ENCODE measurements at places on chromosomes 3 and 15. TPM values are rescaled to one million over a fixed set of nuclear protein-coding genes. Genes with fewer than 3 reads are reported as not detected.

Gene LEKR1
- total RNA-seq = 1.4 TPM

Gene NTRK3
- not detected for total RNA-seq

DNA sequence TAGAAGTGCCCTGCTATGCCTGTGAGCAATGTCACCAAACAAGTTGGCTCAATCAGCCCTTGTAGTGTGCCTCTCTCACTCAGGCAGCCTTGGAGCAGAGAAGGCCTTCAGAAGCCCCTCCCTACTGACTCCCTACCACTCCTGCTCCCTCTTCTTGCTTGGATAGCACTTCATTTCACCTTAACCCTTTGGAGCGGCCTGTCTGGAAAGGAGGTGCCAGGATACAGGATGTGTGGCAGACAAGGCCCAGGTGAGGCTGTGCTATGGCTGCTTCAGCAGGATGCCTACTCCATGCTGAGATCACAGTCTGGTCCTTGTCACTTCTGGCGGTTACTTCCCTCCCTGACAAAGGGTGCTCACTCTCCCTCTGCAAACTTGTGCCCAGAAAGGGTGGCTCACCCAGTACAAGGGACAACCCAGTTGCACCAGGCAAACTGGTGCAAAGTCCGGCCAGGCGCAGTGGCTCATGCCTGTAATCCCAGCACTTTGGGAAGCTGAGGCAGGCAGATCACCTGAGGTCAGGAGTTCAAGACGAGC, 1.1 kb downstream of the MON1A start:
- no peak for DNase-seq

DNA sequence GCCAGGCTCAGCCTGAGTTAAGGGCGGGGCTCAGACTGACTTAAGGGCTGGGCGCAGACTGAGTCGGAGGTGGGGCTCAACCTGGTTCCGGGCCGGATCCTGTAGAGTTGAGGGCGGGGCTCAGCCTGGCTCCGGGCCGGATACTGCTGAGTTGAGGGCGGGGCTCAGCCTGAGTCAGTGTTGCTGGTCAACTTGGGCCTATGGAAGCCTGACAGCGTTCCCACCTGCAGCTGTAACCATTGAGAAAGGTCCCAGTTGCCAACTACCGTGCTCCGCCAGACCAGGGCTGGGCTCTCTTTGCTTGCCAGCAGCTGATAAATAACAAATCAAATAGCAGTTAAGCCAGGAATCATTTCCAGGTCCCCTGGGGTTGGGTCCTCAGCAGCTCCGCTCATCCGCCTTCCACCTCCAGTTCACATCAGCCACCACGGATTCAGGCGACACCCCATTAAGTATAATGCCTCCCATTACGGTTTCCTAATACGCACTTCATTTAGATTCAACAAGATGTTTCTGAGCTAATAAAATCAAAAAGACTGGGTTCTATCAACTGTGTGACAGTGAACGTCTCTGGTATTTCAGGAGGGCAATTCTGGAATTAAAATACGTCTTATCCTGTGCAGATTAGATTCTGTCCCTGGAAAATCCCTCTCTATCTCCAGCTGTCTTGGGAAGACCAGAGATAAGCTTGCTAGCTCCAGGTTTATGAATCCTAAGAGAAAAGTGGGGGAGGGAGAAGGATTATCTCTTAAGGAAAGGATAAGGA, 7.3 kb downstream of the GRIP2 start:
- DNase-seq = no peak

DNA sequence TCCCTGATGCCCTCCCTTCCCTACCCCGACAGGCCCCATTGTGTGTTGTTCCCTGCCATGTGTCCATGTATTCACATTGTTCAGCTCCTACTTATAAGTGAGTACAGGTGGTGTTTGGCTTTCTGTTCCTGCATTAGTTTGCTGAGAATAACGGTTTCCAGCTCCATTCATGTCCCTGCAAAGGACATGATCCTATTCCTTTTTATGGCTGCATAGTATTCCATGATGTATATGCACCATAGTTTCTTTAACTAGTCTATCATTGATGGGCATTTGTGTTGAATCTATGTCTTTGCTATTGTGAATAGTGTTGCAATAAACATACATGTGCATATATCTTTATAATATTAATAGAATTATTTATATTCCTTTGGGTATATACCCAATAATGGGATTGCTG, 52.1 kb upstream of the TNFSF10 start:
- no peak for DNase-seq

DNA sequence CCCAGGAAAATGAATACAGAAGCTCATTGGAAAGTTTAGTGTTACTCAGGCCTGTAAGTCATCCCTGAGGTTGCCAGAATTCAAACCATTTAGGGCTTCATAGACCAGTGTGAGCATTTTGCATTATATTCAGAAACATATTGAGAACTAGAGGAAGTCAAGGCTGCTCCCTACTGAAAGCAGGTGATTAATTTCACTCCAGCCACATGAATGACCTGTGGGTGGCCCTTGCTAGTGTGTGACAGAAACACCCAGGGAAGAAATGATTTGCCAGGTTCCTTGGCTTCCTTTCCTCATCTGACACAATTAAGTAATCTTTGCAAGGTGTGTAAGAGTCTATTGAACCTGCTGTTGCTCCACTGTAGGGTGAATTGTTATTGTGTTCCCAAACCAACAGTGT, 61.8 kb downstream of the GAP43 start:
- peak; percentile 9 for DNase-seq

GRCh38 chr3:29140666-29141065, 140.2 kb upstream of the RBMS3 start:
- no peak for DNase-seq

DNA sequence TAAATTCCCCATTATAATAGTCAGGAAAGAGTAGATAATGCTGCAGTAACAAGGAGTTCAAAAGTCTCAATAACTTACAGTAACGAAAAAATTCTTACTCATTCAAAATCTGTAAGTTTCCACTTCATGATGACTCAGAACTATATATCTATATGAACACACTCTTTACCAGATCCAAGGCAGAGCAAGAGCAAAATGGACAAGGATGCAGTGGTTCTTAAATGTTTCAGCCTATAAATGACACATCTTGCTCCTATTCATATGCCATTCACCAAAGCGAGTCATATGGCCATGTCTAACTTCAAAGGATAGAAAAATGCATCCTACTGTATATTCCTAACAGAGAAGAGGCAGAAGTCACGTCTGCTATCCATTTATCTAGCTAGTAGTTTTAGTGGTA, 787.7 kb downstream of the NAALADL2 start:
- no peak for DNase-seq

Data from renal cortical epithelial cell (primary cell).